ENCODE measurements at places on chromosomes 12 and 14.

GRCh38 chr14:54797556-54797955 lies 105.1 kb downstream of the GCH1 start:
- DNase-seq: no peak

- no peak for DNase-seq
Observed at GRCh38 chr12:126040307-126040706, 975.1 kb downstream of the AACS start.

- DNase-seq: no peak
Observed at GRCh38 chr14:105497671-105498429, 6.8 kb downstream of the TEDC1 start.

GRCh38 chr14:35351497-35351896 lies 53.1 kb downstream of the NFKBIA start:
- no peak for DNase-seq

- DNase-seq: no peak
Observed at GRCh38 chr12:100199023-100199346, 1.6 kb upstream of the ACTR6 start.

- no peak for DNase-seq
Observed at GRCh38 chr12:90695415-90695814, 259.6 kb downstream of the CCER1 start.
